ENCODE measurements at places on chromosomes 4 and X.

GRCh38 chr4:4364486-4365208 is 22.3 kb upstream of the NSG1 start:
- no peak for DNase-seq

GRCh38 chr4:145799223-145799622 is 119.3 kb downstream of the C4orf51 start:
- no peak for DNase-seq

GRCh38 chr4:74635490-74636123 is 158.7 kb downstream of the BTC start:
- no peak for DNase-seq

- no peak for DNase-seq
Observed at GRCh38 chr4:37562592-37562991, 123.6 kb downstream of the RELL1 start.

- DNase-seq: no peak
Observed at GRCh38 chrX:149504226-149504914, 736 bp downstream of the IDS start.

GRCh38 chrX:44946771-44947170 is 73.8 kb downstream of the KDM6A start:
- DNase-seq: no peak

GRCh38 chr4:149347139-149347538 is 468.5 kb downstream of the IQCM start:
- no peak for DNase-seq

DNA sequence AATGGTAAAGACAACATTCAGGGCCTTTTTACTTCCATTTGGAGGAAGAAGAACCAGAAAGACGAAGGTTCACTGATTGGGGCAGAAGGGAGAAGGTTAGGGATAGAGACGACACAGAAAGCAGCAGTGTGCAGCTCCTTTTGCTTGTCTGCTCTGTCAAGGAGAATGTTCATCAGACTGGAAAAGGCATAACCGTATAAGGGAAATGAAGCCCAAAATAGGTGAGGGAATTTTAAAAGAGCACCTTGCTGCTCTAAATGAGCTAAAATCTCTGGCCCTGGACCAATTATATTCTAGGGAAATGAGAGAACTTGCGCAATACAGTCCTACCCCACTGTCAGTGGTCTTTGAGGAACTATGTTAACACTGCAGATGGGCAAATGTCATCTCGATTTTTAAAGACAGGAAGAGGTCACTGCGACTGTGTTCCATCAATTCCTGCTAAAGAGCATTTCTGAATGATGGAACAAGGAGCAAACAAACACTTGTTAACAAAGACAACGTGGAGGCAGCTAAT is 909.8 kb upstream of the FTHL17 start:
- no peak for DNase-seq

- no peak for DNase-seq
Observed at GRCh38 chrX:149374751-149375150, 130.4 kb downstream of the IDS start.
